ENCODE measurements at places on chromosomes 3 and 15. TPM values are rescaled to one million over a fixed set of nuclear protein-coding genes. Genes with fewer than 3 reads are reported as not detected.

- no peak for DNase-seq
Observed at GRCh38 chr15:80479191-80479590, 75.0 kb downstream of the ARNT2 start.

- DNase-seq, result no peak
Observed at GRCh38 chr3:20511863-20512505, 326.0 kb upstream of the SGO1 start.

DNA sequence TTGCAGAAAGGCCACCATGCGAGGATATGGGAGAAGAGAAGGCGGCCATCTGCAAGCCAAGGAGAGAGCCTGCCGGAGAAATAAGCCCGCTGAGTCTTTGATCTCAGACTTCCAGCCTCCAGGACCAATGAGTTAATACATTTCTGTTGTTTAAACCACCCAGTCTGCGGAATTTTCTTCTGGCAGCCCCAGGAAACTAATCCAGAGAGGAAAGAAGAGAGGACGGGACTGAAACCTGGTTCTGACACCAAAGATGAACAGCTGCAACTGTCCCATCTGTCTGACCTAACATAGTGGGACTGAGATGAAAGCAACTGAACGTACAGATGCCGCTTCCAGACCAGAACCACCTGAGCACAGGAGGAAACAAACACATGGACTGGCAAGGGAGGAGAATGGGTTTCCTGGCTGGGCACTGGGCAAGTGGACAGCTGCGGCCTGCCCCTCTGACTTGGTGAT, 32.3 kb downstream of the VGLL4 start:
- no peak for DNase-seq

- no peak for DNase-seq
Observed at GRCh38 chr3:10459954-10460754, 45.2 kb downstream of the ATP2B2 start.

DNA sequence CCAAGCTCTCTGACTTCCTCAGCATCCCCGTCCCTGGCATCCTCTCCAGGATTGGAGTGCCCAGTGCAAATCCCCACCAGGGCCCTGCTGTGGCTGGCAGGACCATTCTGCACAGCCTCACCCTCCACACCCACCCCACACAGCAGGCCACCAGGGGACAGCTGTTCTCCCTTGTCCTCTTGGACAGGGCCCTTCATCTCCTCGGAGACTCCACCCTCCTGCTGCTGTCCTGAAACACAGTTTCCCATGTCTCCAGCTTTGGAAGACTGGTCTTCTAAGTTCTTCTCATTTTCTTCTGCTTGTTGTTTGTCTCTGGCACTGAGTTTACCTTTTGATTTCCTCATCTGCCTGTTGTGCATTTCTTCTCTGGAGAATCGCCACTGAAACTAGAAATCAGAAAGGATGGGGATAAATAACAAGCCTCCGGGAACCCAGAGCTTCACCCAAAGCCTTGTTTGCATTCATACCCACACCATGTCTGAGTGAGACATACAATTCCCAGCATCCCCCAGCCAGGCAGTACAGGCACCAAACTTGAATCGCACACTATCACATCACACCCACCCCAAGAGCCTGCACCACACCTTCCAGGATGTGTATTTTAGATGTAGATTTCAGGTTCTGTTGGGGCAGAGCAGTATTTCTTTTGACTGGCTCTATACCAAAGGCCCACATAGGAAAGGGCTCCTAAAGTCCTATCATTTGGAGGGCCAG, 52.0 kb downstream of the OXNAD1 start:
- DNase-seq, result no peak

- DNase-seq, result peak; percentile 81
Observed at GRCh38 chr3:119579366-119580066, at the start of gene ADPRH. TSS of gene ADPRH (plus strand) at chr3:119579492. CDS start at chr3:119582170, 2,678 bp downstream.

- DNase-seq, result no peak
Observed at GRCh38 chr3:180117381-180118163, 80.8 kb upstream of the PEX5L start.

- DNase-seq, result peak; percentile 97
Observed at GRCh38 chr15:72783640-72784455, at the start of gene ADPGK. TSS of gene ADPGK (minus strand) at chr15:72783758. CDS start at chr15:72783691, 67 bp downstream.

- peak; percentile 9 for DNase-seq
Observed at GRCh38 chr3:73621388-73621787, 3.4 kb downstream of the PDZRN3 start.

DNA sequence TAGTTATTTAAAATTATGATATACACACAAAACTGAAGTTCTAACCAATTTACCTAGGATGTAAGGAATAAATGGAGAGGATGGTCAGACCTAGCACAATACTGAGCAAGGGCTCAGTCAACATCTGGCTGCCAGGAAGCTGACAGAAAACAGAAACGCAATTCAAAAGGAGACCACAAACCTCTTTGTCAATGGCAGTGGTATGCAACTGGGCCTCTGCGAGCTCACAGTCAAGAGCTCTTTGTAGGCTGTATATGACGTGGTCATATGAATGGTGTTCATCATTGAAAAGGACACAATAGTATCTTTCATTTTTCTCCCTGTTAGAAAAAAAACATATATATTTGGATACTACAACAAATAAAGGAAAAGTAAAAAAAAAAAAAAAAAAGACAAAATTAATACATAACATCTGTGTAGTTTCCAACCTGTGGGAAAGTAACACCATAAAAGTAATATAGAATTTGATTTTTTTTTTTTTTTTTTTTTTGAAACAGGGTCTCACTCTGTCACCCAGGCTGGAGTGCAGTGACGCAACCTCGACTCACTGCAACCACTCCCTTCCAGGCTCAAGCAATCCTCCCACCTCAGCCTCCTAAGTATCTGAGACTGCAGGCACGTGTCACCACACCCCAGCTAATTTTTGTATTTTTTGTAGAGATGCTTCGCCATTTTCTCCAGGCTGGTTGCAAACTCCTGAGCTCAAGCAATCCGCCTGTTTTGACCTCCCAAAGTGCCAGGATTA, 37.9 kb downstream of the UBR1 start:
- DNase-seq, result no peak

DNA sequence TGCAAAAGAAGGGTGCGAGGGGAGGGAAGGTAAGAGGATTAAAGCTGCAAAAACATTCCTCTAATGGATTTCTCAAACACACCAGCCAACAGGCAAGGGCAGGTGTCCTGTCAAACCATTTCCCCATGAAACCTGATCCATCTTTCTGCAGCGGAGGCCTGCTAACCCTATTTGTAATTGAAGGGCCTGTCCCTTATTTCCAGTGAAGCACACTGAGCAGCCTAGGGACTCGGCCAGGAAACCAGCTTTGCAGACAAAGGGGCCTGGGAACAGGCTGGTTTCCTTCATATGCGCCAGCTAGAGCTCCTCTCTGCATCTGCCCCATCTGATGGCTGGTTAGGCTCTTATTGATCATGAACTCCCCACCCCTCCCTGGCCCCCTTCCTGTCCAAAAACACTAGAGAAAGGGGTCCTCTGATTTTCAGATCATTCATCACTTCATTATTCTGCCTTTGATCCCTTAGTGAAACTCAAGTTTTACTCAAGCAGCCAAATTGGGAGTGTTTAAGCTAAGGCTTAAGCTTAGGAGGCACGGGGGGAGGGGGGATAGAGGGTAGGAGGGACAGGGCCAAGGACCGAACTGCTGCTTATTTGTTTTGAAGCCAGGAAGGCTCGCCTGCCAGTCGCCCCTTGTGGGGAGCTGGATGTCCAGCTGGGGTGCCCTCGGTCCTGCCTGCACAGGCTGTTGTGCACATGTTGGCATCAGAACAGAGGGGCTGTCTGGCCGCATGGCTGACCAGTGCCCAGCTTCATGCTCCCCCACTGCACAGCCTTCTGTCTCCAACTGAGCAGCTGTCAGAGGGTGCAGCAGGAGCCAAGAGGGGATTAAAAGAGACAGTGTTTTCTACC, 53.1 kb downstream of the BOC start:
- DNase-seq, result no peak

Gene CMSS1
- total RNA-seq, result 9.6 TPM

Gene TTLL13
- total RNA-seq, result 0.93 TPM

Gene LRRK1
- total RNA-seq, result 43.7 TPM

Gene LRTM1
- not detected for total RNA-seq

Gene LMAN1L
- 0.60 TPM for total RNA-seq

Gene C3orf85
- total RNA-seq, result 32.6 TPM

Gene AMT
- total RNA-seq, result 22.9 TPM

Measured in mucosa of descending colon (tissue), 3 donors.